ENCODE measurements at places on chromosomes 12 and 14.
A peak's percentile ranks its signal among the peaks of the same experiment; 100 is the strongest.

DNA sequence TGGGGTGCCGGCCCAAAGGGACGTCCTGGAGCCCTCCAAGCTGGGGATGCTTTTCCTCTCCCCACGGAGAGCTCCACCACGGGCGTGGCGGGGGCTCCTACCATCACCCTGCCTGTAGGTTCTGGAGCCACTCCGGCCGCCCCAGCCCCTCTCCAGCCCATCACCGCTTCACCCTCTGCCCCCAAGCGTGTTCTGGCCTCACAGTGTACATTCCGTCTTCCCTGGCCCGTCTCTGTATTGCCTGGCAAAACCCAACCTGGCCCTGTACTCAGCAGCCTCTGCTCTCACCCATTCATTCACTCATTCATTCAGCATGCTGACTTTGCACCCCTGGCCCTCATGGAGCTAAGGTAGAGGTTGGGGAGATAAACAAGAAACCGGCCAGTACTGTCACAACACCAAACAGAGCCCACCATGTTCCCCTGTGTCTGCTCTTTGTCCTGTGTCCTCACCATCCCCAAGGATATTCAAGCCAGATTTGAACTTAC lies 20.3 kb downstream of the SLC25A29 start:
- no peak for DNase-seq

GRCh38 chr12:2749580-2749979 lies 45.2 kb upstream of the FKBP4 start:
- DNase-seq: no peak

GRCh38 chr12:95863337-95863736 lies 4.6 kb downstream of the SNRPF start:
- DNase-seq: no peak

GRCh38 chr12:108856428-108857157 lies 790 bp downstream of the SSH1 start:
- DNase-seq: peak; percentile 47

DNA sequence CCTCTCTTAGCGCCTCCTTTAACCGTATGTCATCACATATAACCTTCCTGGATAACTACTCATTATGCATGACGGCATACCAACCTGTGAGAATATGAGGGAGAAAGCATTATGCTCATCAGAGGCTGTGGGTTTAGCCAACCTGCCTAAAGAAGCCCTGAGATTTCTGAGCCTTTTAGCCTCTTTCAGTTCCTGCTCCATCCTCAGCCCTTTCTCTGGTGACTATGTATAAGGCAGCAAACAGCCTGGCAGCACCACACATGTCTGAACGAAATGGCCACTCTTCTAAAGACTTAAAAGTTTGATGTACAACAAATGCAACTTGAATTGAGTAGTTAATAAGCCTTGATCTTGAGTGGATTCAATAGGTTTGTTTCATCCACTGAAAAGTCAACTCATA lies 64.8 kb upstream of the SOX5 start:
- no peak for DNase-seq

- no peak for DNase-seq
Measured at GRCh38 chr14:21414137-21414631, 30.4 kb upstream of the SUPT16H start.

- no peak for DNase-seq
Measured at GRCh38 chr14:89014569-89014850, 190.1 kb downstream of the TTC8 start.

- DNase-seq: no peak
Measured at GRCh38 chr12:109131154-109132050, 15.0 kb downstream of the ACACB start.

DNA sequence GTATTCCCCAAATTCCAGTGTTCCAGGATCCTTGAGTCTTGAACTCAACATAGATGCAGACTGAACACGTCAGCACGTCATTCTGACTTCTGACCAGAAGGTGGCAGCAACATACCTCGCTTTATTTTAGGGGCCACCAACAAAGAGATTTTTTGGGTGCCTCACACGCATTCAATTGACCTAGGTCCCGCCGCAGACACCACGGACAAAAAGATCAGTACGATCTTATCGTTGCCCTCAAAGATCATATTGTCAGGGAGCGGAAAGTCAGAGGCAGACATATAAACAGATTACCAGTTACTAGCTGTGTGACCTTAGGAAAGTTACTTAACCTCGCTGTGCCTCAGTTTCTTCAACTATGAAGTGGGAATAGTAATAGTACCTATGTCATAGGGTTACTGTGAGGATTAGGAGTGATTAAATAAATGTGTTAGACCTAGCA lies 6.5 kb upstream of the PRPH start:
- peak; percentile 56 for DNase-seq

DNA sequence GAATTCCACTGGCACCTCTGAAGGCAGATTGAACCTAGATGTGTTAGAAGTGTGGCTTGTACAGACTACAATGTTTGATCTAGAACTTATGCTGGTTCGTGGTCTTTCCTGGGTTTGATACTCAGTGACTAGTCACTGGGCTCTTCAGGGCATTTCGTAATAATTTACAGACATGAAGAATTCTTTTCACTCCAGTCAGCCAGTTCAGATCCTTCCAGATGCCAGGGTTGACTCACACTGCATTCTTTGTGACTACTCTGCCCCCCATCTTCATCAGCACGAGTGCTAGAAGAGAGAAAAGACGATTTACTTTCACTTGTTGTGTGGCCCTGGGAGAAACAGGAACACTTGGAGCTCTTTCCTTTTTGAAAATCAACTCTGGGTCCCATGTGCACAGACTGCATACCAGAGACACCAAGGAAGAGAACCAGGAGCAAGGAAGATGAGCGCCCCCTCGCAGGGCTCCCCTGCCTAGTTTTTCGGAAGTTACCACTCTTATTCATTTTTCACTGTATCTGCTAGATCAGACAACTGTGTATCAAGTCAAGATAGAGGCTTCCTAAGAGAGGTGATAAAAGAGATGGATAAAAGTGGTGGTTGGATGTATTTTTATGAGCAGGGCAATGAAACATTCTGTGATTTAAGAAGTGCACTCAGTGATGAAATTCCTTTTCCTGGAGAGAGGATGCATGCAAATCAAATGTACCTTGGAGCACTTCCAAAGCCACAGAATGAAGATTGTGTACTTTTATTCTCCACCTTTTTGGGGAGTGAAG lies 33.5 kb upstream of the EVL start:
- DNase-seq: no peak

- no peak for DNase-seq
Measured at GRCh38 chr12:12086362-12086761, 15.6 kb downstream of the BCL2L14 start.

- peak; percentile 31 for DNase-seq
Measured at GRCh38 chr12:66279123-66279712, 23.1 kb upstream of the HELB start.

- DNase-seq: no peak
Measured at GRCh38 chr14:55458800-55459515, 18.5 kb upstream of the TBPL2 start.

DNA sequence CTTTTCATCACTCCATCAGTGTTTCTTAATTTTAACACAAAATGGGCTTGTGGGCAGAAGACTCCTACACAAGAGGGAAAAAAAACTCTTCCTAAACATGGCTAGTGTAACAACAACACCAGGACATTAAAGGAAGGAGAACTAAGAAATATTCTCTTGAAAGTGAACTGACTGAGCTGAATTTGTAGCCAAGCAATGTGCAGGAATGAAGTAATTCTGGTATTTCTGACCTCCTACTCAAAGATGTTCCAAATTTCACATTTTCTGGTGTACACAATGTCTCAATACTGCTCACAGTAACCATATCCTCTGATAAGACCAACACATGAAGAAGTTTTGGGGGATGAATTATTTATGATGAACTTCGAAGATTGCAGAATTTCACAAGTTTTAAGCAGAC lies 357.3 kb downstream of the DUSP6 start:
- no peak for DNase-seq

- DNase-seq: peak; percentile 32
Measured at GRCh38 chr14:100305324-100306100, 732 bp downstream of the SLC25A29 start.

GRCh38 chr12:332581-333205 lies 56.4 kb downstream of the KDM5A start:
- no peak for DNase-seq

DNA sequence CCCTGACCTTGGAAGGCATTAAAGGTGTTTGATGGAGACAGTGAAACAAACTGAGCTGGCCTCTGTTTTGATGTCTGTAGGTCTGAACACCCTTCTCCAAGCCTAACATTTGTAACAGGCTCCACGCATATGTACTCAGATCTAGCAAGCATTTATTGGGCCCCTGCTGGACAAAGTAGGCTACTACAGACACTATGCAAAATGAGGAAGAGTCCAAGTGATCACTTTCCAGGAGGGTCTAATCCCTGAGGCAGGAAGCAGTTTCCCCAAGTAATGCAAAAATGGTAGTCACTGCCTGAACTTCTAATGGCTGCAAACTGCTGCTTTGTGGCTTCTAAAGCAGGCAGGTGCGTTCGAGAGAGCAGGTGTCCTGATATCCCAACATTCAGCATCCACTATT lies 405.8 kb downstream of the MED13L start:
- DNase-seq: no peak

DNA sequence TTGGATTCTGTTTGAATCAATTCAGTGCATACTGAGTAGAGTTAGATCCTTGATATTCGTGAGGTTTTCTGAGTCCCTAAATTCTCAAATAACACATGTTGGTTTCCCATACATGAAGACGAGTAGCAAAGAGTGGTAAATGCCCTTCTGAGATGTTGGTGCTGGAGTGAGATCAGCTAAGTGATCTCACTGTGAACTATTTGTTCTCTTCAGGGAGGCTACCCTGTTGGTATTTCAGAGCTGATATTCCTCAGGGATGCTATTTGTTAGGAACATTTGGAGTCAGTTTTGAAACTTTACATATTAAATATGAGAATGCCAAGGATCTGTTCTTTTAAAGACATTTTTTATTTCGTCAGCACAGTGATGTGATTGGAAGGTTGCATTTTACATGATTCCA lies 54.7 kb downstream of the SUSD6 start:
- no peak for DNase-seq

DNA sequence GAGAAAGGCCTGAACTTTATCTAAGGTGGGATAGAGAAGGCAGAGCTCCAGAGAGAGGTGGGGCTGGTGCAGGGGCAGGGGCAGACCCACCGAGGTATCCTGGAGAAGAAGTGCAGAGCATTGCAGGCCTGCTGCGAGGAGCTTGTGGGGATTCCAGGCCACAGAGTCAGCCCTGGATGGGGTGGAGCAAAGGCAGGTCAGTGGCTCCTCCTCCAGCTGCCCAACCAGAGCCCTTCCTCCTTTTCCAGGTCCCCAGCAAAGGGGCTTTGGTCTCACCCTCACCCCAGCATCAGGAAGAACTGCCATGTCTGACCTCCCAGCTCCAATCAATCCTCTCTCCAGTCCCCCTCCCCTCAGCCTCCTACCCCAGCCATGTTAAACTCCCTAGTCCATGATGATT lies 19.8 kb upstream of the ZNF740 start:
- DNase-seq: no peak

- no peak for DNase-seq
Measured at GRCh38 chr14:79745046-79745445, 466.3 kb downstream of the DIO2 start.

GRCh38 chr12:40241741-40242140 lies 16.9 kb downstream of the LRRK2 start:
- DNase-seq: no peak

- no peak for DNase-seq
Measured at GRCh38 chr14:79011920-79012204, 841.7 kb downstream of the NRXN3 start.

DNA sequence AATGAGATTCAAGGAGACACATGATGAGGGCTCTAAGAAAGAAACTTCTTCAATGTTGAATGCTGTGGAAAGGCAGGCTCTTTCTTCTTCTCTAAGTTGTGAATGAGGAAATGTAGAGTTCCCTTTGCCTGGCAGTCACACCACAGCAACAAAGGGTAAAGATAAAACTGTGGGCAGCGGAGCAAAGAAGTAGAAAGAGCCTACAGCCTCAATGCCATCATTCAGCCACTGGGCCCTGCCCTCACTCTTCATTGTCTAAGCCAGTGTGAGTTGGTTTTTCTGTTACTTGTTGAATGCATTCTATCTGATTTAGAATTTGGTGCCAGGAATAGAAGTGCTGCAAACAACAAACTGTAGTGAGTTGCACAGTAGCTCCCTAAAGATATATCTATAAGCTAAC lies 12.2 kb downstream of the SDR9C7 start:
- DNase-seq: no peak

DNA sequence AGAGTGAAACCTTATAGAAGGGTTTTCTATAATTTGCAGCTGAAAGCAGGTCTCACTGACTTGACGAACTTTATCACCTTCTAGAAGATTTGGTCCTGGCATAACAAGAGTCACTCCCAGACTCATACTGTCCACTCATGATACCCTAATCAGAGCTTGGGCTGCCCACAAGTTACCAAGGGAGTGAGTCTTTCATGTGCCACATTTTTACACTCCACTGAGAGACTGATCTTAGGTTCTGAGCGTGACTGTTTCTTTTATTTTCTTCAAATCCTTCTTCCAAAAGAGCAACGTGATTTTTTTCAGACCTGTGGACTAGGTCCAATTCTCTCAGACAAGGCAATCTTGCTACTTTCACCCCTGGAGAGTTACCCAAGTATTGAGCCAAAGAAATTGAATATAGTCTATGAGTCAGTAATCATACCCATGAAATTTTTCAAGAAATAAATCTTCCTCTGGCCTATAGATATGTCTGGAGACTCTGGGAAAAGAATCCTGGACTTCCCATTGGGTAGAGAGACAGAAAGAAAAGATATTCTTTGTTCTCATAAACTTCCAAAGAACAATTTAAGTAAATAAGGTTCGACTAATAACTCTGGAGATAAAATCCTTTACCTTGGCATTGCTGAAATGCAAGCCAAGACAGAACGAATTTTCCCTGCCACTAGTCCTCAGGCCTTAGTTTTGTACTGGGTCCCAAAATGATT lies 26.9 kb downstream of the SIX1 start:
- DNase-seq: no peak
